Stimulated activated CD8-positive, alpha-beta memory T cell treated with anti-CD3 and anti-CD28 coated beads, Interleukin-4, amount 100 ng/mL, for 4 hours (primary cell): ENCODE measurements at places on chromosomes 3 and 15.

DNA sequence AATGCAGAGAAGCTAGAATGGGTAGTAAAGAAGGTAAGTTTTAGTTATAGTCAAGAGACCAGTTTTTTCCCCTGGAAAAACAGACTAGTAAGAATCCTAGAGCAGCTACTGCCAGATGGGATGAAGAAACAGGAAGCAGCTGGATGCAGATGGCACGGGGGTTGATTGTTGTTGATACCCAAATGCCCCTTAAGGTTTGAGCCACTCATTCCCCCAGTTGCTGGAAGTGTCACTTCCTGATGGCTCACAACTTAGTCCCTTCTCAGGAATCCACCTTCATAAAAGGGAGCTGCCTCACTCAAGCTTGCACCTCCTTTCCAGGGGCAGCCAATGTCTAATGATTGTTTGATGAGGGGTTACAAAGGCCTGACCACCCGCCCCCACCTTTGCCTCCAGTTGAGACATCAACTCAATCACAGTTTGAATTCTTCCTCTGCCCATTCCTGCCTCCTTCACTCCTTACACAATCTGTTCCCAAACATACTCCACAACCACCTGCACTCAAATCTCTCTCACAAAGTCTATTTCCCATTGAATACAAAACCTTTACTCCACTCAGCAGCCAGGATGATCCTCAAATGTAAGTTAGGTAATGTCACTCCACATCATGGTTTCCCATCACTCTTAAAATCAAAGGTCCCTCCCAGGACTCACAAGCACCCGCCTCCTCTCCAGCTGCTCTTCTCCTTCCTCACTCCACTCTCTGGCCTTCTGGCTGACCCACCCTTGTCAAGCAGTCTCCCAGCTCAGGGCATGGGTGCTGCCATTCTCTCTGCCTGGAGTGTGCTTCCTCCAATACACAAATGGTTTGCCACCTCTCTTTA lies 450.1 kb upstream of the THBS1 start:
- DNase-seq, result no peak

- no peak for DNase-seq
Observed at GRCh38 chr15:37921527-37922385, 12.7 kb upstream of the TMCO5A start.

DNA sequence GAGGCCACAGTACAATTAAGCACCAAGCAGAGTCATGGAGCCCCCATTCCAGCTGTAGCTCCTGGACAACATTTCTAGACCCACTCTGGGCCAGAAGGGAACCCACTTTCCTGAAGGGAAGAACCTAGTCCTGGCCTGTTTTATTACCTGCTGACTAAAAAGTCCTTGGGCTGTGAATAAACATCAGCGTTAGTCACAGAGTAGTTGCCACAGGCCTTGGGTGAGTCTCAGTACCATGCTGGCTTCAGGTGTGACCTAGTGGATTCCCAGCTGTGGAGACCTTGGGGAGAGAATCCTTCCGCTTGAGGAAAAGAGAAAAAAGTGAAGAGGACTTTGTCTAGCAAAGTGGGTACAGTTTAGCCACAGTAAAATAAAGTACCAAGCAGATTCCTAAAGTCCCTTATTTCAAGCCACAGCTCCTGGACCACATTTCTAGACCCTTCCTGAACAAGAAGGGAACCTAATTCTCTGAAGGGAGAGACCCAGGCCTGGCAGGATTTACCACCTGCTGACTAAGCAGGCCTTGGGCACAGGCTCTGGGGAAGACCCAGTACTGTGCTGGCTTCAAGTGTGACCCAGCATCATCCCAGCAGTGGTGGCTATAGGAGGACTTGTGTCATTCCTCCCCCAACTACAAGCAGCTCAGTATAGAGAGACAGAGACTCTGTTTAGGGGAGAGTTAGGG lies 118.3 kb upstream of the KCNH8 start:
- no peak for DNase-seq

DNA sequence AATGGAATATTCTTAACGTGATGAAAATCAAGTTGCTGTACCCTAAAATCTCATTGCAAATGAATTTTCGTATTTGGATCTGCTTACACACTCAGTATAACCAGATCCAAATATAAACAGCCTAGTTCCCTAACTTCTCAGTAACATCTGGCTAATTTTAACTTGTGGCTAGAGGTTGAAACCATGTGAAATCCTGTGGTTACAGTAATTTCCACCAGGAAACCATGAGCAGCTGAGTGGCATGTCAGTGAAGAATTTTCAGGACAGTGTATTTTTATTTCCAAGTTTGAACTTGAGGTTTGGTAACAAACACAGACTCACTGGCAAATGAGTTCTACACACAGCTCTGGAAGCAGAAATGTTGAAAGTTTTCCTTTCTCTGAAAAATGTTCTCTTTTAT lies 754.1 kb downstream of the NR2F2 start:
- DNase-seq, result no peak

- DNase-seq, result no peak
Observed at GRCh38 chr3:122864498-122864897, 69.6 kb downstream of the SLC49A4 start.

GRCh38 chr15:41798607-41799487 lies 24.6 kb downstream of the MAPKBP1 start:
- no peak for DNase-seq

DNA sequence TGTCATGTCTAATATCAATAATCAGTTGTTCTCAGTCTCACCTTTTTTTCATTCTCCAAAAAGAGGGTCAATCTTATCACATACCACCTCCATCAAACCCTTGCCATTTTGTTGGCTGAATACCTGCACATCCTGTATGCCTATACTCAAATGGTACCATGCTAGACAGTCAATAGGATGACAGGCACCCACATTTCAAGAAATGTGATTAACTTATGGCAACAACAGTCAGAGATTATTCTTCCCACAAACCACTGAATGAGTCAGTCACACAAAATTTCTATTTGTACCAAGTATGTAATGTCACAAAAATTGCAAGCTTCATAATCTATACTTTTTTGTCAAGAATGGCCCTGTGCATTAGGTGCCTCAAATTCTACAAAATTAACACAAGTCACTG lies 5.1 kb upstream of the SLC27A2 start:
- no peak for DNase-seq

DNA sequence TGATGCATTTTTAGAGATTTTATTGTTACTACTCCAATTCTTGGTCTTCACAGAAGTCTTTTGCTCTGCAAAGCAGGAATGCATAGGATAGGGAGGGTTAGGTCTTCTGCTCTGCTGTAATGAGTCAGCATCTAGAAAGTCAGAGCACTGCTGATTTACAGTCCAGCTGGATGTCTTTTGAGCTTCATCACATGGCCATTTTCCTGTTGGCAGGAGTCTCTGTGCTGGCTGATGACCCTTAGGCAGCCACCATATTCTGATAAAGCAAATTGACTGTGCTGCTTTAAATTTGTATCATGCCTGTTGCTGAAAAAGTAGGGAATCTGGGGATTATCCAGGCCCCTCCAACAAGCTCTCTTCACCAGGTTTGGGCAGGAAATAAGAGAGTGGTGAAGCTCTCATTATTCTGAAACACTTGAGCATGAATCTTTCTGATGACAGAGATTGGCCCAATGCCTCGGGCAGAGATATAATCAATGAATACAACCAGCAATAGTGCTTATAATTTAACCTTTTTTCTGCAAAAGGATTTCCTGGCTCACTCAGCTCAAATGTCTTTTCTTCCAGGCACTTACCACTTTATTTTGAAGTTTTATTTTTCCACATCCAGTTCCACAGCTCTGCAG lies 9.7 kb upstream of the CRBN start:
- no peak for DNase-seq

- no peak for DNase-seq
Observed at GRCh38 chr3:165796701-165797100, 40.5 kb downstream of the BCHE start.

DNA sequence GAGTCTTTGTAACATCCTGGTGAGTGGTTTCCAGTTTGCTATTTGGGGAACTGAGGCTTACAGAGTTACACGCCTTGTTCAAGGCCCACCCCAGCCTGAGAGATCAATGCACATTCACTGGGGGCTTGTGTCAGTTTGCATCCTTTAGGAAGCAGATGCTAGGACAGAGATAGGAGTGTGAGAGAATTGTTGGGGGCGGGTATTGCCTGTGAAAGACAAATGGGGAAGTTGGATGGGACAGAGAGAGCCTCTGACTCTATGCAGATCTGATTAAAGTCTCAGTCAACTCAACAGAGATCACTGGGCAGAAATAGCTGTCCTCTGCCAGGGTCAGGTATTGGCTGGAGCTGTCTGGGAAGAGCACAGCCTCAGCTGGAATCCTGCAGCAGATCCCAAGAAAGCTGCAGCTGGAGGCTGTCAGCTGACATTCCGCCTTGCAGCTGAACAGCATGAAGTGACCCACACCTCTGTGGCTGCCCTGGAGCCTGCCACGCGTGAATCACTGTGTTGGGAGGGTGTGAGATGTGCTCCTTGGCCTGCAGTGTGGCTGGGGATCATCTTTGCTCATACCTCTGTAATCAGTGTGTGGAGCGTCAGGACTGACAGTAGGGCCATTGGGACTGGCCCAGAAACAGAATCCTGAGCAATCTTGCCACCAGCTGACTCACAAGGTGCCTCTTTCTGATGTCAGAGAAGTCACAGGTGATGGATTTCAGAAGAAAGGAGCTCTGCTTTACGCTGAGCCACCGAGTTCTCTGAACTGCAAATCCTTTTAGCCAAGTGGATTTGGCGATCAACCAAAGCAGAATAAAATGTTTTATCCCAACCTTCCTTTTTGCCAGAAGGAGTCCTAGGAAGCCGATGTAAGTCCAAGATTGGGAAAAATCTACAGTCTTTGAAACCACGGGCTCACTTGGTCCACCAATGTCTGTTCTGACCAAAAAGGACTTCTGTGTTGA lies 284.1 kb upstream of the LRRFIP2 start:
- DNase-seq, result no peak

GRCh38 chr15:75019916-75020315 lies 3.5 kb upstream of the PPCDC start:
- DNase-seq, result no peak

DNA sequence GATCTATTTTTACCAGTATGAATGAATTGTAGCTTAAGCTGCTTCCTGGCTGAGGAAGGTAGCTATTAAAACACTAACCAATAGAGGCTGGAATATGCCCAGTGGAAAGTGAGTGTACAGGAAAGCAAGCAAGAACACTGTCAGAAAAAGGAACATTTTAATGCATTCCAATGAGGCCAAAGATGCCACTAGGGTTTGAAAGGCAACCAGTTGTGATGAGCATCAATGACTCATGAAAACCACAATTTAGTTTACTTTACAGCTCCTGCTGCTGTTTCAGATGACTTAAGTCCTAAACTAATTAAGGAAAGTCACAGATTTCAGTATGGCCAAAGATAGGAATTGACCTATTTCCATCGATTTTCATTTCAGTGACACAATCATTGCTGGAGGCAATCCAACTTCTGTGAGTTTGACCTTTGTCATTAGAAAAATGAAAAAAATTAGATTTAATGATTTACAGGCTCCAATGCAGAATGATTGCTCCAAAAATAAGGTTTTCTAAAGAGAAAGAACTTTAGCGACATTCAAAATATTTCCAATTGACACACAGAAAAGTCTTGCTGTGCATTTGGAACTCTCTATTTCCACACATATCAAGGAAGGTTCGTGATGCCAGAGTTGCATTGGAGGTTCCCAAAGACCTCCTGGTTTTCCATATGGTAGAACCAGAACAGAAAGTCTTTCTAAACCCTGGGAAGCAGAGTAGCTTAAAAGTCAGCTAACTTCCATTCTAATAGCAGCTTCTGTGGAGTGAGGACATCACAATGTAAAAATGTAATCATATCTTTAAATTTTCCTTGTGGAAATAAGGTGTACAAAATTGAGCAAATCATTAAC lies 103.0 kb downstream of the SUCNR1 start:
- DNase-seq, result no peak

- DNase-seq, result no peak
Observed at GRCh38 chr3:13417166-13417947, 2.8 kb downstream of the NUP210 start.

DNA sequence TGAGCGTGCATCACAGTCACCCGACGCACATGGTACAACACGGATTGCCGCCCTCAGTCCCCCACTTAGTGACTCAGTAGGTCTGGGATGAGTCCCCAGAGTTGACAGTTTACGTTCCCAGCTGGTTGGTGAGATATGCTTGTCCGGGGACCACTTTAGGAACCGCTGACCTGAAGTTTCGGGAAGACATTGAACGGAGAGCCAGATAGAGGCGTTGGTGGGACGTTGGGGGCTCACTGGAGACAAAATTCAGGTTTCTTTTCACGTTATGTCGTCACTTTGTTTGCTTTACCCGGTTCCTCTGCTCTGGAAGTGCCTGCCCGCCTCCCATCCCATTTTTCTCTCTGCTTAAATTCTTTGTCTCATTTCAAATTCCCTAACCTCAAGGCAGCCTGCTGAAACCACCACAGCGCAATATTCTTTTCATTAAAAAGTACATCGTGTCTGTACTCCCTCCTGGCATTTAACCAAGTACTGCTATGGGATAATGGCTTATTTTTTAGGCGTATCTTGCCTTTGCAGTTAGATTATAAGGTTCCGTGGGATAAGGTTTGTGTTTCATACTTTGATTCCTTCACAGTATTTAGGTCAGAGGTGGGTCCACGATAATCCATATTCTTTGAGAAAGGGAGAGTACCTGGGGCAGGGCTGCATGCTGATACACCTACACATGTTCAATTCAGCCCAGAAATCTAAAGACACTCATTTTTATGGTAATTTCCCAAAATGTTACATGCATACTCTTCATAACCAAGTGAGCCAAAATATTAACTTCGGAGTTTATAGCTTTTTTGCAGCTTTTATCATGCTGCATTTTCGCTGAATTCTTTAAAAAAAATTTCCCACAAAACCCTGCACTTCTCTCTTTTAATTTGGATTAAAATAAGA lies 921 bp downstream of the LMLN start:
- DNase-seq, result no peak

DNA sequence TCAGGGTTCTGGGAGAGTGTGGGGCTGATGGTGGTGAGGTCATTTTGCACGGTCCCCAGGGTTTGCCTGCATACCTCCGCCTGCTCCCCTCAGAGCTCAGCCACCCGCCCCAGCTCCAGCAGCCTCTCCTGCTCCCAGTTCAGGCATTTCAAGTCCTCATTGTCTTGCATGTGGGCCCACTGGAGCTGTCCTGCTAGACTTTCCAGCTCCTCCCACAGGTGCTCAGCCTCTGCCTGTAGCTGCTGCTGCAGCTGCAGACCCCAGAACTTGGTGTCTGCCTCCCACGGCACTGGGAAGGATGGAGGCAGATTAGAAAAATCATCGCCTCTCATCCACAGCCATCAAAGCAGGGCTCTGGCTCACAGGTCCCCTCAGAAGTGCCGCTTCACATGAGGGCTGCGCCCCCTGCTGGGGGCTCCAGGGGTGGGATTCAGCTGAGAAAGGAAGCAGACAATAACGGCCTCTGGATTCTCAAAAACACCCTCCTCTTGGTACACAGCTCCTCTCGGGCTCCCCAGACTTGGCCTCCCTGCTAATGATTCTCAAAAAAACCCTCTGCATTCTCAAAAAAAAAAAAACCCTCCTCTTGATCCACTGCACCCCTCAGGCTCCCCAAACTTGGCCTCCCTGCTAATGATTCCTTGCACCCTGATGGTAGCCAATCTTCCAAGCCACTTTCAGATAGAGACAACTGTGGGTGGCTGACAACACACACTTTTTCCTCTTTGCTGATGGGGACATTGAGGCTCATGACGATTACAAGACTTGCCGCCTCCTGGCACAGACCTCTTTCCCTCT lies 89.3 kb upstream of the C2CD4B start:
- no peak for DNase-seq

- DNase-seq, result no peak
Observed at GRCh38 chr3:177633671-177634207, 436.5 kb upstream of the TBL1XR1 start.

GRCh38 chr3:18405141-18405540 lies 20.0 kb downstream of the SATB1 start:
- DNase-seq, result no peak

- DNase-seq, result no peak
Observed at GRCh38 chr3:88142094-88142624, 7.6 kb upstream of the C3orf38 start.

- no peak for DNase-seq
Observed at GRCh38 chr3:43894176-43895049, 203.7 kb downstream of the ABHD5 start.
